ENCODE measurements at places on chromosomes 16 and 17.

DNA sequence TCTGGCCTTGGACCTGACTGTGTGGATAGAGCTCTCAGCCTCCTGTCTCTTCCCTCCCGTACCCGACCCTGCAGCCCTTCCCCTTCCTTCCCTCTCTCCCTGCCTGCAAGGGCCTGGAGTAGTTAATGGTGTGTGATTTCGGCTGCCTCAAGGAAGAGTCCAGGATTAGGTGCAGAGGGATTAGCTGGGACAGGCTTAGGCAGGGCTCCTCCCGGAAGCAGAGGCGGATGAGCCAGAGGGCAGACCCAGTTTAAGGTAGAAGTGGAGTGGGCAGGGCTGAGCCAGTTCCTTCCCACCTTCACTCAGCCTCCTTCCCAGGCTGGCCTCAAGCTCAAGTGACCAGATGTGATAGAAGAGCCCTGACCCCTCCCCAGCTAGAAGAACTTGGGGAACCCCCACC lies 16.8 kb downstream of the GUCY2D start:
- no peak for DNase-seq

GRCh38 chr17:16943032-16943352 lies 28.9 kb downstream of the TNFRSF13B start:
- DNase-seq: no peak

- no peak for DNase-seq
Observed at GRCh38 chr16:51210087-51210486, 59.0 kb upstream of the SALL1 start.

- DNase-seq: no peak
Observed at GRCh38 chr17:75404731-75405364, 630 bp downstream of the GRB2 start.

- DNase-seq: no peak
Observed at GRCh38 chr17:36468903-36469635, 17.4 kb upstream of the ZNHIT3 start.

GRCh38 chr17:77375108-77375916 lies 234.5 kb downstream of the SEC14L1 start:
- DNase-seq: no peak

- DNase-seq: no peak
Observed at GRCh38 chr16:12293017-12293618, 316.6 kb downstream of the SNX29 start.

GRCh38 chr17:29390851-29391631 lies 878 bp downstream of the TAOK1 start:
- DNase-seq: no peak

DNA sequence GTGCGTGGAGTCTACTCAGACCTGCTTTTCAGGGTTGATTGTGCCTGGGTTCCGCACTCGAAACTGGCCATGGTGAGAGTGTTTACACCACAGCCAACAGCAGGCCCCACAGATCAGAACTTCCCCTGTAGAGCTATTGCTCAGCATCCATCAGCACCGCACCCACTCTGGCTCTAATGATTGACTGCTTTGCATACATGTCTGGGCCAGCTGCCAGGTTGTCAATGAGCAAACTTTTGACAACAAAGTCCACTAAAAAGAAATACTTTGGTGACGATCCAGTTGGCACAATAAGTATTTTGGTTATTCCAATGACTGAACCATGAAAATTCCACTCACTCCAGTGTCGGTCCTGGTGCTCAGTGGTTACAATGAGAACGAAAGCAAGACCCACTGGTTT lies 190.7 kb downstream of the FOXL1 start:
- DNase-seq: peak; percentile 34

DNA sequence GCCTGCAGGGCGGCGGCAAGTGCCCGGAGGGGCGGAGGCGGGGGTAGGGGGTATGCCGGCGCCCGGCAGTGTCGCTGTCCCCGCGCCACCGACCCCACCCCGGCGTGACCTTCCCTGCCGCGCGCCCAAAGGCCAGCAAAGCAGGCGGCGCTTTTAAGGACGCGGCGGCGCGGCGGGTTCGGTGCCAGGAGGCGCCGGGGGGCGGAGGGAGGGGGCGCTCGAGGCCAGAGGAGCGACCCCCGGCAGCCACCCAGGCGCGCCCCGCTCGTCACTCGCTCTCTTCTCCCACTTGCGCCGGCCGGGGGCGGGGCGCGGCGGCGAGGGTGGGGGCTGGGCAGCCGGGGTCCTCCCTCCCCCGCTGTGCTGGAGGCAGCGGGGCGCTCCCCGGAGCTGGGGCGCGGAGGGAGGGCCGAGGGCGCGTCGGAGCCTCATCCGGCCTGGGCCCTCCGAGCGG lies 8.6 kb upstream of the BAHCC1 start:
- DNase-seq: no peak

DNA sequence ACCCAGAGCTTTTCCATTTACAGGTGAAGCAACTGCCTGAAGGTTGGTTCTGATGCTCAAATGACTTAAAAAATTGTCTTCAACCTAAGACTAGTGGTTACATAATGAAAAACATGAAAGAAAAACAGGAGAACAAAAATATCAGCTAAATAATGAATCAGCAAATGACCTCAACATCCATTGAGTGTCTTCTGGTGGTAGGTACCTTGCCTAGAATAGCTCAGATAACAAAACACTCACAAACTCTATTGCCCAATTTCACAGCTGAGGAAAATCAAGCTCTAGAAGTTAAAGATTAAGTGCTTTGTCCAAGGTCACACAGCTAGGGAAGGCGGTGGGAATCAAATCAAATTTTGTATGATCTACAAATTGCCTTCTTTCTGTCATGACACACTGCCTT lies 304.6 kb upstream of the CDH11 start:
- no peak for DNase-seq

GRCh38 chr16:3638916-3639644 lies 15.4 kb upstream of the DNASE1 start:
- DNase-seq: no peak

- no peak for DNase-seq
Observed at GRCh38 chr17:81869221-81870130, 1.7 kb downstream of the ARHGDIA start.

DNA sequence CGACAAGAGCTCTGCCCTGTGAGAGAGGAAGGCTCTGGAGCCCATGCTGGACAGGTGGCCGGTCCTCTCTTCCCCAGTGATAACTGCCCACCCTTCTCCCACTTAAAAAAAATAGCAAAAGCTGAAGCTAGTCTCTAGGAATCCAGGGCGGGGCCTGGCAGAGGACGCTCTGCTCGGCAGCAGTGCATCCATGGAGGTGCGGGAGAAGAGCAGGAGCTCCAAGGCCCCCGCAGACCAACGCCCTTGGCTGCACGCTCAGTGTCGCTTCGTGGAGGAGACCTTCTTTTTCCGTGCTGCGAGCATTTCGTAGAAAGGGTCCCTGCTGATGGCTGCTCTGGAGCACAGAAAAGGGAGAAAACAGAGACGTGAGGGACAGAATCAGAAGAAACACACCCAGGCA lies 98.6 kb upstream of the DNAH17 start:
- no peak for DNase-seq

DNA sequence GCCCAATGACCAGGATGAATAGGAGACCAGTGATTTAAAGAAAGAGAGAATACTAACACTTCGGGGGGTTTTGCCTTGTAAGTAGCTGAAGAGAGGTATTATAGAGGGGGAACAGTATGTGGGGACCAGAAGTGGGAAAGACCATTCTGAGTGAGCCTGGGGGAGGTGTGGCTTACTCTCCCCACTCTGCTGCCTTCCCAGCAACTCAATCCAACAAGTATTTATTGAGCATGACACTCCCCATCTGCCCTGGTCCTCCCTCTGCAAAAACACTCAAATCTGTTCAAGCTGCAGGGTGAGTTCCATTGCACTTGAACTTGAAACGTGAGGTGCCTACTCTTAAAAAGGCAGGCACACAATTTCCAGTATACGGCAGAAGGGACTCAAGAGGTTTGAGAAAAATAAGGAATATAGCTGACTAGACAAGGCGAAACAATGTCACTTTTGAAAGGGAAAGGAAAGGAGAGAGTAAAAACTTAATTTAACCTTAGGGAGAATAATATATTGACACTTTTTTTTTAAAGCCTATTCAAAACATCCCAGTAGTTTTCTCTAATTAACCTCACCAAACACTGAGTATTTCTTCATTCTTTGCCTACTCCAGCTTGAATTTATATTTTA lies 8.2 kb downstream of the FAM117A start:
- no peak for DNase-seq

DNA sequence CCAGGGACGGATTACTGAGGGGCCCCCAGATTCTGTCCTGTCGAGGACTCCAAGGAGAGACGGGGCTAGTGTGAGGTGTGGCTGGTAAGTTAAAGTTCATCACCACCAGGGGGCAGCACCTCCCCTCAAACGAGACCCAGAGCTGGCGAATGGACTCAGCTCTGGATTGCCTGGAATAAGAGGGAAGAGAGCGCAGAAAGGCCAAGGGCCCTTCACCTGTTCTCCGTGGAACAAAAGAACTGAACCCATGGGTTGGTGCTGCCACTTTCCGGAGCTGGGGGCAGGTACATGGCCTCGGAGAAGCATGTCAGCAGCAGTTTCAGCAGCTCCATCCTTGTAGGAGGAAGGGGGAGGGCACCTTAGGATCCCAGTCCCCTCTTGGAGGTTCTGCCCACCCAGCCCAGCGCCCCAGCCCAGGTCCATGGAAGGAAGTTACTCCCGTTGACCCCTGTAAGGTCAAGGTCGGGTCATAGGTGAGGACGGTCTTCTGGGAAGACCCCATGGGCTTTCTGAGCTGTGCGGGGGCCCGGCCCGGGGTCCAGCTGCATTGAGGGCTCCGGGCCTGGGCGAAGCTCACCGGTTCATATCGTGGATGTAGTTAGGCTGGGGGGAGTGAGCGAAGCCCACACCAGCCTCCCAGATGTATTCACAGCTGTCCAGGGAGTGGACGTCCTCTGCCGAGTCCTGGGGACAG lies 10.8 kb downstream of the HID1 start:
- DNase-seq: peak; percentile 46

DNA sequence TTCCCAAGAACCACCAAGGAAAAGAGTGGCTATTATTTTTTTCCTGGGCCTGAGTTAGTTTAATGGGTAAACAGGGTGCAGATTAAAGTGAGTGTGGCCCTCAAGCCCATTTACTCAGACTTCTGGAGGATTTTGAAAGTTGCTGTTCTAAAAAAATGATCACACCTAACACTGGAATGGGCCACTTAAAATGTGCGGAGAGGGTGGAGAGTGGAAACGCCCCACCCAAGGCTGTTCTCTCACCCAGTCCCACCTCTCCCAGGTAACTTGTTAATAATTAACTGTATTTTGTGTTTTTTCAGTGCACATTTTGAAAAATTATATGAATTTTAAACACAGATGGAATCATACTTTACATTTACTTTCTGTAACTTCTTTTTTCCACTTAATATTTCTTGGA lies 5.4 kb downstream of the HIRIP3 start:
- DNase-seq: no peak

DNA sequence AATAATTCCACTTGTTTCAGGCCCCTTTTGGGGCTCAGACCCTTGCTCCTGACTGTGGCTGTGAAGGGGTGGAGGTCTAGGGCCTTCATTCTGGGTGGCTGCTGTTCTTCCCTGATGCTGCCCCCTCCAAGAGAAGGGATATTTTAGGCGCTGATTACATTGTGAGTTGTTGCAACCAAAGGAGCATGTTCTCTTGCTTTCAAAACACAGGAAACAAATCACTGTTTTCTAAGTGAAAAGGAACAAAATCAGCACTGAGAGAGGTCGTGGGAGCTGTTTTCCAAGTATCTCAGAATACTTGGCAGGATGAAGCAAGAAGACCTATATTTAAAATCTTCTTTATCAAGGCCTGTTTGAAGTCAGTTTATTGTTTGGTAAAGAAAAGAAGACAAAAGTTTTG lies 25.3 kb upstream of the SEC14L1 start:
- no peak for DNase-seq

GRCh38 chr16:81748476-81749198 lies 30.5 kb upstream of the PLCG2 start:
- DNase-seq: no peak

DNA sequence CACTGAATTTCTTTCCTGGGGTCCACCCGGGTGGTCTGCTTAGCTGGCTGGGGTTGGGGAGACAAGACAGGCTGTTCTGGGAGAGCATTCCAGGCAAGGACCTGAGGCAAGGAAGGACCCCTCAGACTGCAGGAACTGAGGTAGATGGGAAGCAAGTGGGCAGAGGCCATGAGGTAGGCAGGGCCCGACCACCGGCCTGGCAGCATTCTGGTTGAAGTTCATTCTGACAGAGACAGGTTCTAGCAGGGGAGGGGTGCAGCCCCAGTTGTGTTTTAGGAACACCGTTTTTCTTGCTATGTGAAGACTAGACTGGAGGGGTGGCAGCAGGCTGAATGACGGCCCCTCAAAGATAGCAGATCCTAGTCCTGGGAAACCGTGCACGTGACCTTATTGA lies 17.5 kb downstream of the B9D1 start:
- DNase-seq: no peak

GRCh38 chr17:22512506-22512905 lies 820.2 kb downstream of the KCNJ18 start:
- no peak for DNase-seq

DNA sequence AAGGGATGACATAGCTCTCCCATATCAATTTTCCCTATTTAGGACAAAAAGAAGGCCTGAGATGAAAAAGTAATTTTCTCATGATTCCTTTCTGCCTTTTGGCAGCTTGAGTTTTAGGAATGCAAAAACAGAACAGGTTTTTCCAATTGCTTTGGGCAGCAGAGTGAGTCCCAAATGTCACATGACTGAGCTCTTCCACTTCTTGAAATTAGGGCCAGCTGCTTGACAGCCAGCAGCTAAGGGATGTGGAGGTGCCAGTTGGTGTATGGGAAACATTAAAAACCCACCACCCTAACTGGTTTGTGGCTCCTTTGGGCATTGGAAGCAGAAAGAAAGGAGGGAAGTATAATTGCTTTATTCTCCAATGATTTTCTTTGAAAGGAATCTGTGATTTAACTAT lies 133.8 kb upstream of the FAM20A start:
- no peak for DNase-seq

DNA sequence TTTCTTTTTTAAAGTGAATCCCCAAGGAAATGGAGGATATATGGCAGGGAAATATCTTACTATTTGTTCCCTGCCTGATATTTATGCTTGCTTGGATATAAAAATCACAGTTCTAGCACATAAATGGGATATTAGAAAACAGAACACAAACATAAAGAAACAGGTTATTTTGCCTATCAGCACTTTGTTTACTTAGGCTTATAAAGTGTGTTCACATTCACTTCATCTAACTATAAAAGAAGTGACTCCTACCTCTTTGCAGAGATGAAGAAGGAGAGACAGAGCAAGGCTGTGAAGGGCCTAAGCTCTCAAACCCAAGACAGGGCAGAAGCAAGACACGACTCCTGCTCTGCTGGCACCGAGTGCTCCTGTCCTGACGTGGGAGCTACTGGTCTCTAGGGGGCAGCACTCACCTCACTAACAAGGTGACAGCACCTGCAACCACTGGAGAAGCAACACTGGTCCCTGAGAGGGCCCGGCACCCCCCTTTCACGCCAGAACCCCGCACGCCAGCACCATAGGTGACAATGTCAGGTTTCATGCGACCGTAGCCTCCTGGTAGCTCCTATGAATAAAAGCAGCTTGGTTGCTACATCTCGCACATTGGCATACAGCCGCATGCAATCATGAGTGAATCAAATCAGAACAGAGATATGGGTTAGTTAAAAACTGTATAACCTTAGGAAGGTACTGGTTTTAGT lies 32.0 kb downstream of the MBTPS1 start:
- no peak for DNase-seq

All from fibroblast of skin of left biceps (primary cell).